ENCODE measurements at places on chromosomes 5 and 9.

DNA sequence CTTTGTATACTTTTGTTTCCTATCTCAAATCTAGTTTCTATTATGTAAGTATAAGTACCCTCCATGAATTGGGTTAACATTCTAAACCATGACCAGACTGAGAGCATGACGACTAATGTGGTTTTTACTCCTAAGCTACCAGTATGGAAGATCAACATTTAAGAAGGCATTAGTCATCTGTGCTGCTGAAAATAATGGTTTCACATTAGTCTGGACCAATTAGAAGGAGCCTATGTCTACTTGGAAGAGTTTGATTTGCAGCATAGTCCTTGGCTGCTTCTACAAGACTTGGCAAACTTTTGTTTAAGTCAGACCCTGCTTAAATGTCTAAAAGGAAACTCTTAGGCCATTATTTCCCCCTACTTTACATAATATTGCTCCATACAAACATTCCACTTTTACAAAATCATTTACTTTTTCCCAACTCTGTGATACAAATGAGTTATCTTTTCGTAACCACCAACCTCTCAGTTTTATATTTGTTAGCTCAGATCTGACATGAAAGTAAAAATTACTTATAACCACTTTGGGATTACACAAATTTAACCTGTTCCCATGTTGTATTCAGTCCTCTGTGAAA lies 186.7 kb downstream of the COMMD10 start:
- H3K36me3 ChIP-seq = no peaks in the 10 kb centered on the region
- H3K4me3 ChIP-seq = no peak overlapping the region
- peaks cover 40% of the 10 kb centered on the region for H3K4me1 ChIP-seq
- DNase-seq = no peak
- no peak overlapping the region for H3K27ac ChIP-seq

DNA sequence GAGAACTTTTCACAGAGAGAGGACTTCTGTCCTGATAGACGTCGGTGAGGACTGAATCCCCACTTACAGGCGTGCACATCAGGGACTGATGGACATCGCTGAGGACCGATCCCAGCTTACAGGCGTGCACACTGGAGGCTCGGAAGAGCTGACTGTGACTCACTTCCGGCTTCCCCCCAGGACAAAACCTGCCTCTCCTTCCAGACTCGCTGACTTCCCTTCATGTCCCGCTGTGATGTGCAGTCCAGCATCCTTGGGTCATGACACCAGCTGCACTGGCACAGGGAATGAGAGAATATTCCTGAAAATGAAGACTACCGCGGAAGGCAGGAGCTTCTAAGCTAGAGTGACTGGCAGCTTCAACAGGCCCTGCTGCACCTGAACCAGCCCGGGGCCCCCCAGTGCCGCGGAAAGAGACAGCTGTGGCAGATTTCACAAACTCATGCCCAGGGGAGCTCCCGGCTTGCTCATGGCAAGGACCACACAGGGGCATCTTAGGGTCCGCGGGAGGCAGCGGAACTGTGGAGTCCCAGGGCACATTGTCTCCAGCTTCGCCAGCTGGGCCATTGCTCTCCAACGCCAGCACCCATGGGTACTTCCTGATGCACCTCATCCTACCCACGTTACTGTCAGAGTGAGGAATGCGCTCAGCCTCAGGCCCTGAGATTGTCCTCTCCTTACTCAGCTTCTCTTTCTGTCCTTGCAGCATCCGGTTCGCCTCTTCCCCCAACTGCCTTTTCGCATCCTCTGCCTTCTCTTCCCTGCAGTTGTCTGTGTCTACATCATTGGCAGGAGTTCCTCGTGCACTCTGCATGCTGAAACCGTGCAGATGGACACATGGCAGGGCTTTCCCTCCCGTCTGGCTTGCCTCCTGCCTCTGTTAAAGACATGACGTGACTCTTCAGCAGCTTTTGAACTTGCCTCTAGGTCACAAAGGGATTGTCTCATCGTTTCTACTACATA lies 29.5 kb downstream of the SURF6 start:
- no peak for DNase-seq
- H3K36me3 ChIP-seq = no peaks in the 10 kb centered on the region
- no peaks in the 10 kb centered on the region for H3K4me1 ChIP-seq
- H3K27ac ChIP-seq = no peak overlapping the region

DNA sequence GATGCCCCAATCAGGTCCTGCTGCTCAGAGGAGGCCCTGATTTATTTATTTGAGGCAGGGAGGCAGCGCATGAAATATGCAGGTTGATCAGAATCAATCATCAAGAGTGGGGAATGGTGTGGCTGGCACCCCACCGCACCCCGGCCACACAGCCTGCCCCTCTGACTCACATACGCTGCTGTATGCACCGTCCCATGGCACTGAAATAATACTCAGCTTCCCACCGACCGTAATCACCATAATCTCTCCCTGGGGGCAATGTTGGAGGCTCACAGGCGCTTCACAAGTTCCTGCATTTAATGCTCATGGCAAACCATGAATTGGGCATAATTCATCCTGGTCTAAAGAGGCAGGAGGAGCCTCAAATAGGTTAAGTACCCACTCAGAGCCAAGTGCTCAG lies 141.2 kb upstream of the TBC1D2 start:
- H3K36me3 ChIP-seq = no peaks in the 10 kb centered on the region
- DNase-seq = no peak
- no peak overlapping the region for H3K27ac ChIP-seq
- no peaks in the 10 kb centered on the region for H3K27me3 ChIP-seq
- H3K4me1 ChIP-seq = no peaks in the 10 kb centered on the region

DNA sequence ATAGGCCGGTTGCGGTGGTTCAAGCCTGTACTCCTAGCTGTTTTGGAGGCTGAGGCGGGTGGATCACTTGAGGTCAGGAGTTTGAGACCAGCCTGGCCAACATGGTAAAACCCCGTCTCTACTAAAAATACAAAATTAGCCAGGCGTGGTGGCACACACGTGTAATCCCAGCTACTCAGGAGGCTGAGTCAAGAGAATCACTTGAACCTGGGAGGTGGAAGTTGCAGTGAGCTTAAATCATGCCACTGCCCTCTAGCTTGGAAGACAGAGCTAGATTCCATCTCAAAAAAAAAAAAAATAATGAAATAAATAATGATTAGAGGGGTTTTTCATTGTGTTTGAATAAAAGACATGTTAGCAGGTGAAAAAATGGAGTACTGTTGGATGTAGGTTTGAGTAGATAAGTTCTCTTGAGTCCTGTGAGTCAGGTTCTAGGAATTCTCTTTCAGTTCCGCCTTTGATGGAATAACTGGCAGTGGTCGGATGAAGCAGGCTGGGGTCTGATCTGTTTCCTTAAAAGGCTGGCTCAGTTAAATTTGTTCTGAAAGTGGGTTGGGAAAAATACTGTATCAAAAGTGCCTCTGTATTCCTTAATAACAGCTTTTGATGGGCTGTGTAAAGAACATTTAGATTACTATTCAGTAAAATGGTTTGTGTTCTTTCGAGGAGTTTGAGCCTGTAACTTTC lies 73.2 kb downstream of the AOPEP start:
- no peak for DNase-seq
- H3K27me3 ChIP-seq = no peaks in the 10 kb centered on the region
- no peak overlapping the region for H3K27ac ChIP-seq
- no peaks in the 10 kb centered on the region for H3K4me1 ChIP-seq
- H3K4me3 ChIP-seq = no peak overlapping the region

- peaks cover 35% of the 10 kb centered on the region for H3K4me1 ChIP-seq
- DNase-seq = no peak
- H3K36me3 ChIP-seq = no peaks in the 10 kb centered on the region
- H3K27ac ChIP-seq = no peak overlapping the region
- no peaks in the 10 kb centered on the region for H3K27me3 ChIP-seq
Measured at GRCh38 chr9:114123031-114123977, 24.2 kb upstream of the KIF12 start.

DNA sequence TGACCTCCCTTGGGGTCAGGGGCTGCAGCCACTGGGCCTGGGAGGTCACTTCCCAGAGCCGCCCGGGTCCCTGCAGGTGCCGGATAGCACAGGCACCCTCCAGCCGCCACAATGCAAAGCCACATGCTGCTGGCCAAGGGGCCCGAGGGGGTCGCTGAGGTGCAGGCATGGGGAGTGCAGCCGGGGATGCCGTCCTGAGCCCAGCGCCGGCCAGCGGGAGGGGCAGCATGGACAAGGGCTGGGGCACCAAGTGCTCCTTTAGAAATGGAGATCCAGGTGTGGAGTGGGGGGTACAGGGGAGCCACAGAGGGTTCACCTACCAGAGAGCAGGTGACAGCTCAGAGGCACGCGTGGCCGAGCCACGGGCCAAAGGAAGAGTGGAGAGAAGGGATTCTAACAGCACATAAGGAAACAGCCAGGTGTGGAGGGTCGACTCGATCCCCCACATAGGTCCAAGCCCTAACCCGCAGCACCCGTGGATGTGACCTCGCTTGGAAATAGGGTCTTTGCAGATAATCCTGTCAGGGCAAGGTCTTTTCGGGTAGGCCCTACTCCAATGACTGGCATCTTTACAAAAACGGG lies 24.7 kb downstream of the ZDHHC11B start:
- H3K36me3 ChIP-seq = no peaks in the 10 kb centered on the region
- peak overlapping the region; percentile 68 for H3K27ac ChIP-seq
- DNase-seq = no peak
- peaks cover 30% of the 10 kb centered on the region for H3K4me1 ChIP-seq

GRCh38 chr5:54794135-54794975 lies 191.0 kb downstream of the ESM1 start:
- no peaks in the 10 kb centered on the region for H3K36me3 ChIP-seq
- no peak overlapping the region for H3K27ac ChIP-seq
- H3K4me1 ChIP-seq = no peaks in the 10 kb centered on the region
- H3K27me3 ChIP-seq = no peaks in the 10 kb centered on the region

- DNase-seq = no peak
- no peak overlapping the region for H3K27ac ChIP-seq
- H3K36me3 ChIP-seq = no peaks in the 10 kb centered on the region
- H3K4me3 ChIP-seq = no peak overlapping the region
- H3K4me1 ChIP-seq = no peaks in the 10 kb centered on the region
Measured at GRCh38 chr5:89826938-89827337, 582.6 kb downstream of the CETN3 start.
